GM12878 (cell line): ENCODE measurements at places on chromosomes 2 and 18.
A peak's percentile ranks its signal among the peaks of the same experiment; 100 is the strongest.

DNA sequence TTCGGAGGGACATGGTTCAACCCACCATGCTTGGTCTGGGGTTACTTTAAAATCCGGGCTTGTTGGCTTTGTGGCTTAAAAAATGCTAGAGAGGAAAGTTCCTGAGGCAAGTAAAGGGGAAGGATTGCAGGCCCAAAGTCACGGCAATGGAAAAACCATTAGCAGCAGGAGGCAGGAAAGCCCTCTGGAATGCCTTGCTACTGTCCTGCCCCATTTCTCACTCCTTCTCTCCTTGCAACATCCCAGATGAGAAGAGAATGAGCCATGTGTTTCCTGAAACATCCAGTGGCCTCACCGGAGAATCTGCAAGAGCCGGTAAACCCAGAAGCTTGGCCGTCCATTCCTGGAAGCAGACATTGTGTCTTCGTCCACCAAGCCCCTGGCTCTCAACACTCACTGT is 97.4 kb upstream of the LCLAT1 start:
- DNase-seq = no peak

- no peak for DNase-seq
Observed at GRCh38 chr18:74513149-74513882, 17.2 kb downstream of the CNDP2 start.

DNA sequence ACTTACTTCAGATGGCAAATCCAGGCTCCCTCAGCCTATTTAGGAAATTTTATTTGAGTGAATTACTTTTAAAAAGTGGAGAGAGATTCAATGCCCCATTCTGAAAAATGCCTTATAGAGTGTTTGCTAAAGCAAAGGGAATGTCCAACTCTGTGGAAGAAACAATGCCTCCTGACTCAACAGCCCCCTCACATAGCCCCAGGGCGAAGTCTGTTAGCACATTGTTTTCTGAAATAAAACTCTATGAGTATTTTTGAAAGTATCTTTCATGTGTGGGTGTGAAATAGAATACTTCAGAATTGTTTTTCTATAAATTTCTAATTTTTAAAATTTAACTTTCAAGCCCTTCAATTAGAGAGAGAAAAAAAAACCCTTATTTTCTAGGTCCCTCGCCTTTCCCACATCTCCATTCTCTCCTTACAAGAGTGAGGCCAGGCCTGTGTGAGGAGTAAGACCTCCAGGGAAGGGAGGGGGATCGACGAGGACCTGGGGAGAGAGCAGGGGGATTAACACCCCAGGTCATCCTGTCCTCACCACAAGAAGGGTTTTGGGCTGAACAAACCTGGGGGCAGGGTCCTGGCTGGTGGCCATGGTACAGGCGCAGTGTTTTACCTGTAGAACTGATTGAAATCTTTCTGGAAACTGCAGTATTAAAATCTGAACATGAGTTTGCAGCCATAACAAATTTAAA is 141.4 kb downstream of the SNTG2 start:
- no peak for DNase-seq

DNA sequence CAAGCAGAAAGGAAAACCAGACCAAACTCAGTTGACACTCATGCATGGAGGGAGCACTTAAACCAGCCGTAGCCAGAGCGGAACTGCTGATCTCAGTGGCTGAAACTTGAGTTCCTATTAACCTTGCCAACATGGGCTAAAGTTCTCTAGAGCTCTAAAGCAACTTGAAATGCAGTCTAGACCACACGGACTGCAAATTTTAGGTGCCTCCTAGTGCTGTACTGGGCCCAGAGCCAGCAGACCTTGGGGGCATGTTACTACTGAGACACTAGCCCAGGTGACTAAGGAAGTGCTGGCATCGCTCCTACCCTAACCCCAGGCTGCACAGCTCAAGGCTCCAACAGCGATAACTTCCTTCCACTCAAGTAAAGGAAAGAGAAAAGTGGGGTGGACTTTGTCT is 236.5 kb downstream of the AKAIN1 start:
- no peak for DNase-seq

DNA sequence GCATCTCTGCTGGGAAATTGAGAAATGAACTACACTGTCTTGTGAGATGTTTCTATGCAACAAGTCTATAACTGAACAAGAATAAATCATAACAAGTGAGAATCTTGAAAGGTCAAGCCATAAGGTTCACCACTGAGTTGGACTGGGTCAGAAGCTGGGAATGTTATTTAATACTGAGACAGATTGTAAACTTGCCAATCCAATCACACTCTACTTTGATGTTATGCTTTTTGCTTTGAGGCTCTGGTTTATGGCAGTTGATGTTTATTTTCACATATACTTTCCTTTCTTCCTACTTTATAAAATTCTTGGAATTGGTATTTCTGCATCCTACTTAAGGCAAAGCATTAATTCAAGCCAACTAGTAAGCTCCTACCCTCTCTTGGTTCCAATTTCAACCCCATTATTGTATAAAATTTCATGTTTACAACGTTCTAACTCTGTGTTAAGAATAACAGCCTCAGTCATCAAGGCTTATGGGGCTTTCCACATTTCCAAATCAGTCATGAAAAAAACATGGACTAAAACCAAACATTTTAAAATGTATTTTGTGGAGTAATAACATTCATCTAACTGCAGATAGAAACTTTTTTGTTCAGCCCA is 533.4 kb downstream of the NYAP2 start:
- no peak for DNase-seq

GRCh38 chr2:74297391-74297790 is 45.8 kb downstream of the SLC4A5 start:
- DNase-seq = peak; percentile 50

GRCh38 chr2:162280654-162281053 is 37.4 kb upstream of the FAP start:
- no peak for DNase-seq

- DNase-seq = no peak
Observed at GRCh38 chr2:8495189-8495989, 186.5 kb upstream of the ID2 start.

DNA sequence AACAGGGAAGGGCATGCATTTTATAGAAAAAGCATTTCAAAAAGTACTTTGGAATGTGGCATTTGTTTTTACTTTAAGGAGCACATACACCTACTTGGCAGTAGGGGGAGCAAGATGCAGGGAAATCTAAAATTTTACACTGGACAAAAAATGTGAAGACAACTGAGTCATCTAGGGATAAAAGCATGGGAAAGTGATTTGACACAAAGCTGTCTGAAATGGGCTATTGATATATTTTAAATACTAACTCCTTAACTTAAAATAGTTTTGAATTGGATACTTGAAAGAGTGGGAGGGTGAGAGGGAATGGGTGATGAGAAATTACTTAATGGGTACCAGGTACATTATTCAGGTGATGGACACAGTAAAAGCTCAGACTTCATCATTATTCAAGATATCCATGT is 15.8 kb downstream of the TMEM200C start:
- DNase-seq = no peak

DNA sequence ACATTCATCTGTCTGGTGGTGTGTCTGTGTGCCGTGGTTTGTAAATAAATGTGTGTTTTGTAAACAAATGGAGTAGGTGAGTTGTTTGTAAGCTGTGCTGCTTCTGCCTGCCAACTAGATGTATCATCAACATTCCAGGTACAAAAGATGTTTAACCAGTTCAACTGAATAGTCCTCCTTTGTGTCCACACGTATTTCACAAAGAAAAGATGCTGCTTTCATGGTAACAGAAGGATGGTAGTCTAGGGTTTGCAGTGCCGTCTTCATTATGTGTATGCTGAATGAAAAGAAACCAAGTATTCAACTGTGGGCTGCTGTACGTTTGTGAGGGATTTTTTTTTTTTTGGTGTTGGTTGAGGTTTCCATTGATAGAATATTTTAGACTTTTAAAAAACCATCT is 72.1 kb downstream of the CAMKMT start:
- DNase-seq = no peak

- no peak for DNase-seq
Observed at GRCh38 chr2:170235860-170236679, 58.1 kb downstream of the MYO3B start.

DNA sequence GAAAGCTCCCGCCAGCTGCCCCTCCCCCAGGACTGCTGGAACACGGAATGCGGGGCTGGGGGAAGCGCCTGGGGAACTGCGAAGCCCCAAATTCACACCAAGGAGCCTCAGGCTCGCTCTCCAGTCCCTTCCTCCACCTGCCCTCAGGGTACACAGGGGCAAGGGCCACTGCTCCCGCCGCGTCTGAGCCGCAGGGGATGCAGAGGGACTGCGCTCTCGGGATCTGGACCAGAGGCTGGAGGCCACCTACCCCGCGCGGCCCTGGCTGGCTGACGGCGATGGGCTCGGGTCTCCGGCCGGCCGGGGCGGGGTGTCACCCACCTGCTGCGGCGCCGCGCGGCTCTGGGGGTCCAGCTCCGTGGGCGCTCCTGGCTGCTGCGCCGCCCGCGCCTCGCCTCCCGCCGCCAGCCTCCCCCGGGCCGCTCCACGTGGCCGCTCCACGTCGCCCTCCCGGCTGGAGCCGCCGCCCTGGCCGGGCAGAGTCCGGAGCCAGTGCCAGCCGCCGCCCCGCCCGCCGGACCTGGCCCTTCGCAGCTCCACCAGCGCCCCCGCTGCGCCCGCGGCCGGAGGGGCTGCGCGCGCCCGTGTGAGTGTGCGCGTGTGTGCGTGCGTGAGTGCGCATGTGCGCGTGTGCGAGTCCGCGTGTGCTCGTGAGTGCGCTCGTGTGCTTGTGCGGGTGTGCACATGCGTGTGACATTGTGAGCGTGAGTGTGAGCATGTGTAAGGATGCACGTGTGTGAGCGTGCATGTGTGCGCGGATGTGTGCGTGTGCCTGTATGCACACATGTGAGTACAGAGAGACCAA is at the start of gene CGREF1:
TSS of gene CGREF1 (minus strand) at position 604 of the 805 bp plus-strand sequence. CDS start 14,762 bp downstream, outside the sequence.
- DNase-seq = no peak

- no peak for DNase-seq
Observed at GRCh38 chr2:144242311-144242710, 277.6 kb downstream of the ZEB2 start.

DNA sequence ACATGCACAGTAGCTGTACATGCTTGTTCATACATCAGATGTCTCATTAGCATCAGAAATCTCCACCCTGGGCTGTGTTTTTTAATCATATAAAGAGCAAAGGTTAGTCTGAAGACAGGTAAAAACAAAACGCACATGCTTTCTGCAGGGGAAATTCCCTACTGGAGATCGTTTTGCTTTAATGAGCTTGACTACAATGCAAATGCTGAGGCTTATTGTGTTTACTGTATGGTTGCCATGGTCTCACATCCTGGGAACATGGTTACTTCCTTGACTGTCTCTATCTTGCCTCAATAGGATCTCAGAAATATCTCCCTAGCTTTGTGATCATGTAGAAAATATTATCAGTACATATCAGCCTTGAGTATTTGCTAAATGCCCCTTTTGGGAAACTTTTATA is 336.5 kb upstream of the TFPI start:
- no peak for DNase-seq

- DNase-seq = no peak
Observed at GRCh38 chr2:111676291-111676822, 207.6 kb downstream of the ANAPC1 start.

GRCh38 chr2:148479398-148479797 is 165.2 kb upstream of the EPC2 start:
- DNase-seq = no peak

DNA sequence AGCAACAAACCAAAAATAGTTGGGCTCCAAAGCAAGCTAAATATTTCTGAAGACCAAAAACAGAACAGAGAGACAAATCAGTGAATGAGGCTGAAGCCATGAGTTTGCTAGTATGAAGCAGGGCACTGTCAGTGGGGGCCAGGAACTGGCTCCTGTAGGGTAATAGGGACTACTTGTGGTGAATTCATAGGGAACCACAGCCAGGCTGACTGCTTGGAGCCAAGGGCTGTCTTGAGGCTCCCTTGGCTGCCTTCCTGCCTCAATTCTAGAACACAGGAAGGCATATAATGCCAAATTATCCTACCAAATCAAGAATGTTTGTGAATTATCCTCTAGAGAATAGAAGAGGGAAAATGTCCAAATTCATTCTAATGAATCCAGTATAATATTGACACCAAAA is 406.0 kb downstream of the CCDC85A start:
- no peak for DNase-seq

- DNase-seq = no peak
Observed at GRCh38 chr18:3892152-3892551, 442.2 kb downstream of the TGIF1 start.

GRCh38 chr18:62982600-62983251 is 267.4 kb downstream of the PHLPP1 start:
- DNase-seq = peak; percentile 7

DNA sequence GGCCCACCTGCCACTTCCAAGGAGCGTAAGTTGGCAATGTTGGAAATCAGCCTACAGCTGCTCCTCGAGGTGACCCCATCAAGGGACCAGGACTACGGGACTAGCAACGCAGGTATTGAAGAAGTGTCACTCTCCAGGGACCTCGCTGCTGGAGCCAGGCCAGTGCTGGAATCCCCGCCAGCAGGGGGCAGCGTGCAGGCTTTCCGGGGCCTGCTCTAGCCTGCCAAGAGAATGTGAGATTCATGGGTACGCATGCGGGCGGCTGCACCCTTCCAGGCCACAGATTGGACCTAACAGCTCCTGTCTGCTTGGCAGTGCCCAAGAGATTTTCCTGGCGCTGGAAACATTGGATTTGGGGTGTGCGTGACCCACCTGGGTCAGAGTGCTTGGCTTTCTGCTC is 182.8 kb upstream of the RAB12 start:
- no peak for DNase-seq

DNA sequence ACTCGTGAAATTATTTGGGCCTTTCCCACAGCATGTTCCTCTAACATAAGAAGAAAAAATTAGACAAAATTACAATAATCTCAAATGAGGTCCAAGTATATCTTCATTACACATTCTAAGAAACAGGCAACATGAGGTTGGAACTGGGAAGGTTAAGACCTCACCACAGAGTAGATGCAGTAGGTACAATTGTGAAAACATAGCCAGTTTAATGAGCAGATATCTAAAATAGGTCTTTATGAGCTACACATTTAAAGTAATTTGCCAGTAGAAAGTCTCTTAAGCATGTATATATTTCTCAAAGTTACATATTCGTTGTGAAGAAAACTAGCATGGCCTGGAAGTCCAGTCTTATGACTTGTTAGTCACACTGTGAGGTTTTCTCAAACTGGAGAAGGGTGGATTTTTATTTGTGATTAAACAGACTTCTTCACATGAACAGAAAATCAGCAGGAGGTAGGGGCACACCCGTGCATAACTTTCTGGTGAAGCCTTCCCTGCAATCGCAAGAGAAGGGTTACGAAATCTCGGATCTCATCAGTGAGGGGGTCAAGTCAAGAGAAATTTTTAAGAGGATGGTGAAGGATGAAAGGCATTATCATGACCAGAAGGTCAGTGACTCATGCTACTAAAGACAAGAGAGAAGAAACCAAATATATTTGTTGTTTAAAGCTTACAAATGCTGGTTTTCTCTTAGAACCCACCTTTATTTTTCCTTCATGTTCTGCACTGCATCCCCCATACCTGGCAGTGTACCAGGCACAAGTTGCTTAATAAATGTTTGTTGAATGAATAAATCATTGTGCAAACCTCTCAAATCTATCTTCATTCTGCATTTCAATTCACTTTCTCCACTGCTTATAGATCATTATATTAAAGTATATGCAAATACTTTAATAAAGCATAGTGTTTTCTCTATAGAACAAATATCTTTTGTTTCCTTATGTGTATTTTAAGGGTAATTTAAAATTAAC is 5.1 kb upstream of the RAB27B start:
- no peak for DNase-seq
